ENCODE measurements at places on chromosomes 7 and 10.

- DNase-seq: no peak
Observed at GRCh38 chr7:12199363-12199762, 11.7 kb upstream of the TMEM106B start.

DNA sequence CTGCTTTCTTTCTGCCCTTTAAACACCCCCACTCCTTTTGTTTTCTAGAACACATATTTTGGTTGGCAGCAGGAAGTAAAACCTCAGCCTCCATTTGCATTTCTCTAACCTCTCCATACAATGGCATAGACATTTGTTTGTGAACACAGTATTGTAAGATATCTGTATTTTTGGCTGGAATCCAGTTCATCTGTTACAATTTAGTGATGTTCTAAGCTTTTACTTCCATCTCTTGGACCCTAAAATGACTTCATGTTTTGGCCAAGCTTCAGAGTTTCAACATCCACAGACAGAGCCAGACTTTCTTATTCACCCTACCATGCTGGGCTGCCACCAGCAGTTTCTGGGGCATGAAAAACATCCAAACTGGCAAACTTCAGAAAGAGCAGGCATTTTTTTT, 21.1 kb upstream of the AUTS2 start:
- no peak for DNase-seq

DNA sequence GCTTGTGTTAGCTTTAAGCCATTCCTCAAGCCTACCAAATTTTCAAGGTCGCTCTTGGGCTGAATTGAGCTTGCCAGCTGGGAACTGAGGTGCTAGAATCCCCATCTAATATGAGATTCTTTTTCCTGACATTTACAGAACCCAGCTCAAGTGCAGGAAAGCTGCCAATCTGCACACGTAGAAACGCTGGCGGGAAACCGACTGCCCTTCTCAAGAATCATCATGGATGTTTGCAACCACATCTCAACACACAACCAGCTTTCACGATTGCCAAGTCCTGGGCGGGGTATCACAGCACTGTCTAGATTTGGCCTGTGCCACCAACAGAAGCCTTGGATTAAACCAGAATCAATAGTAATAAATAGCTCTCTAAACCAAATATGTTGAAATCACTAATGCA, 203.7 kb downstream of the DIP2C start:
- no peak for DNase-seq

DNA sequence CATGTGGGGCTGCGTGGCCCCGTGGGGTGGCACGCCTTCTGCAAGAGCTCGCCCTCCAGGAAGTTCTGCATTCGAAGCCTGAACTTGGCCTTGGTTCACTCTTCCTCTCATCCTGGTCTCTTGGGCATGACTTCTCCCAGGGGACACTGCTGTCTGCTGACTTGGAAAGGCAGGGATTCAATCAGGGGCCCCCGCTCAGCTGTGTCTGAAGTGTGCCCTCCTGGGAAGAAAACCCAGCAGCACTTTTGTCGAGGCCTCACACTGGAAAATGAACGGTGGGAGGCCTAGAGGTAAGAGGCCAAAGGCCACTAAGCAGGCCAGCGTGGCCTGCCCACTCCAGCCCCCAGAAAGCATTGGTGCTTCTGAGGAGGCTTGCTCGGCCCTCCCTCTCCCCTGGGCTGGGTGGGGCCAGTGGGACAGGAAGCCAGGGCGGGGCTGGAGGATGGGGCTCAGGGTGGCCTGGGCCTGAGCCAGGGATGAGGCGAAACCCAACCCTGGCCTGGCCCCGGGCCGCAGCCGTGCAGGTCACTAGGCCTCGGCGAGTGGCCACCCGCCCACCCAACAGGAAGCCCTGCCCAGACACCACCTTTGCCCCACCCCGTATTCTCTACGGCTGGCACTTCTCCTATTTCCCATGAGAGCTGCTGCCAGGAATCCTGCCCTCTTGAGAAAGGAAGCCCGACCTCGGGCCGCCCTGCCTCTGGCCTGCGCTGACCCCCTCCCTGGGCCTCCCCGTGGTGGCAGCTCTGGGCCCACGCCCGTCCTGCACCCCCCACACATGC, 81.1 kb downstream of the ZMIZ1 start:
- DNase-seq: no peak

GRCh38 chr10:94279835-94280709, 82.7 kb downstream of the NOC3L start:
- no peak for DNase-seq

DNA sequence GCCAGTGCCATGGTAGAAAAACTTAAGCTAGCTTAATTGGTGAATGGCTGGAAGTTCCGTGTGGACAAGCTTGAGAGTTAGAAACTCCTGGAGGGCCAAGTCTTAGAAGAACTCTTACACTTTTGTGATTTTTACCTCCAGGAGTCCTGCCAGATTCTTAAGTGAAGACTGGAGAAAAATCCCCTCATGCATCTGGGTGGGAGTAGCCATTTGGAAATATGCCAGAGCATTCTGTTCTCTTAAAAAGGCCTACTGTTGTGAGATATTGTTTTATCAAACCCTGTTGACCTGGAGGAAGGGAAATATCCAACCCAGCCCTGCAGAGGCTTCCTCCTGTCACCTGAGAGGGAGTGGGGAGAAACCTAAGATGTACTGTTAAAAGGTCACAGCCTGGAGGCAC, 17.6 kb upstream of the MCM10 start:
- no peak for DNase-seq

DNA sequence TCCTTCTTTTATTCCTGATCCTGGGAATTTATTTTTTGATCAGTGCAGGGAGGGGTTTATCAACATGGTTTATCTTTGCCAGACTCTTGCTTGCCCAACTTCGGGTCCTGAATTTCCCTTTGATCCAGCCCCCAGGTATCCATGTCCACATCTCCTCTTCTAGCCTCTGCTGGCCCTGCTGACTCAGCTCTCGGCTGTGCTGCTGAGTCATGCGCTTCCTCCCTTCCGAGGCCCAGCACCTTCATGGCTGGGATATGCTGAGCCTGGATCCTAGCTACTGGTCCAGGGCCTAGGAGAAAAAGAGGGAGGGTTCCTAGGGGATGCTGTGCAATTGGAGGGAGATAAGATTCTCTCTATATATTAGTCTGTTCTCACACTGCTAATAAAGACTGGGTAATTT, 380.7 kb upstream of the SHH start:
- no peak for DNase-seq

GRCh38 chr7:153847828-153848227, 204.4 kb upstream of the DPP6 start:
- no peak for DNase-seq

- DNase-seq: no peak
Observed at GRCh38 chr7:7718492-7718891, at the start of gene RPA3. Gene RPA3, minus strand, starts transcription at chr7:7718607. Its CDS starts 78,189 bp downstream, at chr7:7640418.

- no peak for DNase-seq
Observed at GRCh38 chr7:80929619-80930018, 10.8 kb upstream of the SEMA3C start.

DNA sequence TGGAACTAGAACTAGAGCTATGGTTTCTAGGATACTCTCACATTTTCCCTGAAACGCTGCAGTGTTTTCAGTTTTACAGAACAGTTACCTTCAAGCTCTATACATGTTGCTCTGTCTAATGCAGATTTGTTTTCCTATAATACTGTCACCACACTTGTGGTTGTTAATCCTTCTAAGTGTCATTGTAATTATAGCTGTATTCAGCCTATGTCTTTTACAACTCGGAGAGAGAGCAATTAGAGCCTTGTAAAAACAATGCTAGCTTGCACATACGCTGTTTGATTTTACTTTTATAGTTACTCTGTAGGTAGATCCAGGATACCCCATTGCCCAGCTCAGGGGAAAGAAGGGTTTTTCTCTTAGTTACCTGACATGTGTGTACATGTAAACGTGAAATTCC, 55.1 kb downstream of the ATOH7 start:
- no peak for DNase-seq

DNA sequence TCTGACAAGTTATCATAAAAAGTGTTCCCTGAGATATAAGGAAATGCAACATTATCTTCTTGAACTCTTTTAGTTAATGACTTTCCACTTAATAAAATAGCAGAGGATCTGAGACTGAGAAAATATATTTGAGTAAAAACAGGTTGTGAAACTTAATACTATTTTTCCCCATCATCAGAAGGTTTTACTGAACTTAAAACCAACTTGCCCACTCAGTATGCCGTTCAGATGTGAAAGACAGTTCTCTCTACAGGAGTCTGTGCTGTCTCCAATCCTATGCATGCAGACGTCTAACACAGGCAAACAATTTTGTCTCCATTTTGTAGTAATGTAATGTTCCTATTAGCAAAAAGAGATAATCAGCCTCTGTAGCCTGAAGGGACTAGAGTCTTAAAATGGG, 38.2 kb upstream of the CYP2C18 start:
- no peak for DNase-seq

DNA sequence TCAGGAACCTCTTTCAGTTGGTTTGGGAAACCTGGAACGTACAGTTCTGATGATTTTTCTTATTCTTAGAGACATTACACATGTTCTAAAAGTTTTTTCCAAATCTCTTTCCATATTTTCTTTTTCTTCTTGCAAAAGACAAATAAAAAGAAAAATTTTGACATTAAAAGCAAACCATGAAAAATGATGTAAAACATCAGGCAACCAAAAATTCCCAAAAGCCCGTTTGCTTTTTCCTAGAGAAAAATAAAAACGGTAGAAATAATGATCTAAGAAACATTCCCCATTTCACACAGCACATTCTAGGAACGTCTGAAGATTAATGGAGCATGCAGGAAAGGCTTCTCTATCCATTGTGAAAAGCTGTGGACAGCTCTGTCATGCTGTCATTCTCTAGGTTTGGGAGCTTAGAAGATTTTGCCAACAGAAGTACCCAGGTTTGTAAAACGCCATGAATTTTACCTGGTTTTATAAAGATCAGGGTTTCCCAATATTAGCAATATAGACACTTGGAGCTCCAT, 11.2 kb upstream of the PRTFDC1 start:
- no peak for DNase-seq

- no peak for DNase-seq
Observed at GRCh38 chr7:97187067-97187466, 69.6 kb downstream of the SDHAF3 start.

DNA sequence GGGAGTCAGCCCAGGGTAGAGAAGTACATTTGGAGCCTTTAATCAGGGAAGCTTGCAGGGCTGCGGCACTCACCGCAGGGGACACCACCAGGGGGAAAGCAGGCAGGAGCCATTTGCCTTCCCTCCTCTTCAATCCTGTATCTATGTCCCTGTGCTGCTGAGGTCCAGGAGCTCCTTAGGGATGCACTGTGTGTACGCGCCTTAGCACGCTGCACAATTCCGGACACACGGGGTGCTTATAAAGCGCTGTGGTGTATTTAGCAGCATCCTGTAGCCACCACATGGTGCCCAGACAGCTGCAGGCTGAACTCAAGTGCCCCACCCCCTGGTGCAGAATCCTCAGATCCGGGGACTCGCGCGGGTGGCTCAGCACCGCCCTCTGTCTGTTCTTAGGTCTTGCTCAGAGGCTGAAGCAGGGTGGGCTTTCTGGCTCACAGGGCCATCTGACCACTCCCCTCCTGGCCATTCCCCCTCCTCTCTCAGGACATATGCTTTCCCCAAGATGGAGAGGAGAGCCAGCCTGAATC, 421.4 kb downstream of the SDK1 start:
- no peak for DNase-seq

- DNase-seq: no peak
Observed at GRCh38 chr10:52649511-52649910, 123.1 kb downstream of the MBL2 start.

DNA sequence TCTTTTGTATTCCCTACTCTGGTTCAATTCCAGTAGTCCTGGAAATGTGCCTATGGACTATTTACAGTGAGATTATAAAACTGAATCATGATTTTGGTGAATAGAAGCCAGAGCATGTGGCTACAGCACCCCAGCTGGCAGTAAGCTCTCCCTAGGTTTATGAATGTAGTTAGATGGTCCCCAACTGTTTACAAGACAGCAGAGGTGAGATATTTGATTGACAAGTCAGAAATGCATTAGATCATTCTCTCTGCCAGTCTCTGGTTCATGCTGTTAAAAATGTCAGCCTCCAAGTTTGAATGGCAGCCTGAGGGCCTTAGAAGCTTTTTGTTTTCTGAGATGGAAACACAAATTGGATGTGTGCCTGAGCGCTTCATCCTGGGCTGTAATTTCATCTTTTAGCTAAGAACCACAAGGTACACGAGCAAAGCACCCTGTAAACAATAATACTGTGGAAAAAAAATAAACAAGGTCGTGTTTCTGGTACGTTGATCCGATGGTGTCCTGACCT, 85.0 kb downstream of the BTRC start:
- no peak for DNase-seq

GRCh38 chr10:91514787-91515186, 104.6 kb downstream of the HECTD2 start:
- DNase-seq: no peak

GRCh38 chr7:108200326-108200725, 70.2 kb upstream of the LAMB4 start:
- DNase-seq: no peak

- no peak for DNase-seq
Observed at GRCh38 chr10:63646491-63646890, 125.3 kb downstream of the REEP3 start.

- DNase-seq: no peak
Observed at GRCh38 chr7:2870471-2870931, 26.4 kb upstream of the GNA12 start.

DNA sequence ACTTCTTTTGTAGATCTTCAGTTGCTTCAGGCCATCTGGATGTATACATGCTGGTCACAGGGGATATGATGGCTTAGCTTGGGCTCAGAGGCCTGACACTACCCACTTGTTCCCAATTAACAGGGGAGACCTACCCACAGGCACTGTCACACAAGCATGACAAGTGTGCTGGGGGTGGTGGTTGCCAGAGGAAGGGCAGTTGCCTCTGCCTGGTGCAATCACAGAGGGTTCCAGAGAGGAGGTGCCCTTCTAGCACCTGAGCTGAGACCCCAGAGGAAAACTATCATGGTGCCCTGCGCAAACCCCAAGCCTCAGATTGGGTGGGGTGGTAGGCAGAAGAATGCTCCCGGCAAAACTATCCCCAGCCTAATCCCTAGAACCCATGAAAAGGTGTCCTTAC, 65.6 kb upstream of the NANOS1 start:
- DNase-seq: no peak

GRCh38 chr7:156747718-156748117, 107.1 kb downstream of the RNF32 start:
- no peak for DNase-seq

DNA sequence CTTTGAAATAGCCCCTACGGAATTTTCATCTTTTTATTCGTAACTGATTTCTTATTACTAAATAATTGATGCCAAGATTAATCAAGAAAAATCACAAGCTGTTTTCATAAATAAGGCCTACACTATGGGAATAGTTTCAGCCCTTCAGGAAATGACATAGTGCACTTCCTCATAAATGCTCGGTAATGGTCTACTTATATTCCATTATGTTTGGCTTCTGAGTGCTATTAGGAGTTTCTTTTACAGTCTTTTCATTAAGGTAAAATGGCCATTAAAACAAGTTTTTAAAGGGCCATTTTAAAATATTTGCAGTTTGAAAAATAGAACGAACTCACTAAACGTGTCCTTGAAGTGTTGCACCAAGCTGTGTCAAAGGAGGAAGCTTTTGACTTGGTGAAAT, 174.5 kb downstream of the DNAH11 start:
- no peak for DNase-seq

DNA sequence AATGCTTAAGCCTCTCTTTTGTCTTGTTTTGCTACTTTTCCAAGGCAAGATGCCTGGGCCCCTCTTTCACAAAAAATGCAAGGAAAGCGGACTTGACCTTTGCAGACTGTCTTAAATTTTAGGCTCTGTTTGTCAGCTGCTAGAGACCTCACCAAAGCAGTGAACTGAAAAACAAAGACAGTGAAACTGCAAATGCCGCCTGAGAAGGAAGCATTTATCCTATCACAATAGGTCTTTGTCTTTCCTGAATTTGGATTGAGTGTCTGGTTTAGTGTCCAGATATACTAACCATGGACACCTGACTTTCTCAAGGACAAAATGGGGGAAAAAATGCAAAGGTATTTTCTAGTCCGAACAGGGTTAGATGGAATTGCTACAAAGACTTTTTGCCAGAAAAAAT, 256.9 kb downstream of the INHBA start:
- no peak for DNase-seq
